ENCODE measurements at places on chromosomes 5 and 9. TPM values are rescaled to one million over a fixed set of nuclear protein-coding genes. Genes with fewer than 3 reads are reported as not detected.

Gene P4HA2
- total RNA-seq, result 725 TPM

Gene PLPP7
- 18.9 TPM for total RNA-seq

Gene SCGB3A1
- total RNA-seq, result not detected

Gene CATSPER3
- 0.10 TPM for total RNA-seq

Gene PDCD1LG2
- total RNA-seq, result 22.8 TPM

Gene SHOC1
- under 0.01 TPM for total RNA-seq

Gene PCDHA1
- total RNA-seq, result not detected

Gene SPATA31E1
- total RNA-seq, result not detected

Gene SLC1A3
- 20.0 TPM for total RNA-seq

Gene CAMK2A
- total RNA-seq, result 0.10 TPM

Gene QRFP
- total RNA-seq, result not detected

Gene GABRA6
- total RNA-seq, result not detected

Gene PCDHGA2
- total RNA-seq, result 2.8 TPM

Gene MRPL41
- total RNA-seq, result 30.8 TPM

Gene PCDHB9
- total RNA-seq, result 0.40 TPM

Measured in smooth muscle cell of the pulmonary artery (primary cell).